ENCODE measurements at places on chromosomes 3 and 15.

DNA sequence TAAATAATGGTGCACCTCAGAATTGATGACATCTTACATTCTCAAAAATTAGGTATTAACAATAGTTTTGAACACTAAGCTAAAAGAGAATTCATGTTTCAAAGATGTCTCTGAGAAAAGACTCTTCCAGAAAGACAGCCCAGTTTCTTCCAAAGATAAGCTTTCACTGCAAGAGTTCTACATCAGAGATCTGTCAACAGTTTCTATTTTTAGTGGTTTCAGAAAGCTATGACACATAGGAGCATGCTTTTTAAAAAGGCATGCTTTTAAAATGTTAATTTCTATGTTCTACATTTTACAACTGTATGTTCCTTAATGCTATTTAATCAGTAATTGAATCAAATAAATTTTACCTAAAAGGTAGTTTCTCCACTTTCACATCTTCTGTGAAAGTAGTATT lies 88.2 kb downstream of the PLOD2 start:
- DNase-seq = no peak

DNA sequence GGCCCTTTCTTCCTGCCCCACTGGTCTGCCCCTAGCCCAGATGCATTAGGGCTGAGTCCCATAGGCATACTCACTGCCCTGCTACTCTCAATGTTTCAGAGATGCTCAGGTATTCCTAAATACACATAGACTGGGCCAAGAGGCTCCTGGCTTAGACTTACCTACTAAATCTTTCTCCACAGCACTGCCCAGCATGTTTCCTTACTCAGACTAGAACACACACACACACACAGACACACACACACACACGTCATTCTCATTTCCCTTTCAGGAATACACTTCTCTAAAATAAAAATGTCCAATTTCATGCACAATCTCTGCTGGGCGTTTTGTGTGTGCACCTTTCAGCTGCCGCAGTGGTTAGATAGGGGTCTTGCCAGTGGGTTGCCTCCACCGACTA lies 175.7 kb downstream of the FAM43A start:
- DNase-seq = no peak

DNA sequence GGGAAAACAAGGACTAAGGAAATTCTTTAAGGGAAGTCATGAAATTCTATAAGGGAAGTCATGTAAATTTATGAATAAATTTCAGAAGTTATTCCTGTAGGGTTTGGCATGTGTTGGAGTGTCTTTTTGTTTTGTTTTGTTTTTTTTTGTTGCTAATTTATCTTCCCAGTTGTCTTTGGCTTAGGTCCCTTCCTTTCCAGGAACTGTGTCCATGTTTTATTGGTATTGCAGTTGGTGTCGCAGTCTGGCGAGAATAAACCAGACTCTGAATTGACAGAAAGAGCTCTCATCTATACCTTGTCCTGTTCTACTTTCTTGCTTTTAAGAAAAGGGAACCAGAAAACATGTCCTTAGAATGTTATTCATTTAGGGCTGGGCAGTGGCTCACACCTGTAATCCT lies 57.6 kb downstream of the SGO1 start:
- no peak for DNase-seq

GRCh38 chr3:126497956-126498355 lies 19.6 kb downstream of the UROC1 start:
- no peak for DNase-seq

DNA sequence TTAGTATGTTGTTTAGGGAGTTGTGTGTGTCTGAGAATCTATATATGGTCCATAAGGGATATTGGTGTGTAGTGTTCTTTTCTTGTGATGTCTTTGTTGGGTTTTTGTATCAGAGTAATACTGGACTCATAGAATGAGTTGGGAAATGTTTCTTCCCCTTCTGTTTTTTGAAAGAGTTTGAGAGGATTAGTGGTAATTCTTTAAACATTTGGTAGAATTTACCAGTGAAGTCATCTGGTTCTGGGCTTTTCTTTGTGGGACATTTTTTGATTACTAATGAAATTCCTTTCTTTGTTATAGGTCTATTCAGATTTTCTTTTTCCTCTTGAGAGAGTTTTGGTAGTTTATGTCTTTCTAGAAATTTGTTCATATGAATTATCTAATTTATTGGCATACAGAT lies 16.9 kb downstream of the ACKR2 start:
- no peak for DNase-seq

GRCh38 chr15:80989518-80990478 lies at the start of gene MESD:
Gene MESD, minus strand, starts transcription at chr15:80989819. Its CDS starts 28 bp downstream, at chr15:80989791.
- DNase-seq = peak; percentile 98

GRCh38 chr3:128426128-128426921 lies 40.4 kb downstream of the DNAJB8 start:
- DNase-seq = peak; percentile 79

DNA sequence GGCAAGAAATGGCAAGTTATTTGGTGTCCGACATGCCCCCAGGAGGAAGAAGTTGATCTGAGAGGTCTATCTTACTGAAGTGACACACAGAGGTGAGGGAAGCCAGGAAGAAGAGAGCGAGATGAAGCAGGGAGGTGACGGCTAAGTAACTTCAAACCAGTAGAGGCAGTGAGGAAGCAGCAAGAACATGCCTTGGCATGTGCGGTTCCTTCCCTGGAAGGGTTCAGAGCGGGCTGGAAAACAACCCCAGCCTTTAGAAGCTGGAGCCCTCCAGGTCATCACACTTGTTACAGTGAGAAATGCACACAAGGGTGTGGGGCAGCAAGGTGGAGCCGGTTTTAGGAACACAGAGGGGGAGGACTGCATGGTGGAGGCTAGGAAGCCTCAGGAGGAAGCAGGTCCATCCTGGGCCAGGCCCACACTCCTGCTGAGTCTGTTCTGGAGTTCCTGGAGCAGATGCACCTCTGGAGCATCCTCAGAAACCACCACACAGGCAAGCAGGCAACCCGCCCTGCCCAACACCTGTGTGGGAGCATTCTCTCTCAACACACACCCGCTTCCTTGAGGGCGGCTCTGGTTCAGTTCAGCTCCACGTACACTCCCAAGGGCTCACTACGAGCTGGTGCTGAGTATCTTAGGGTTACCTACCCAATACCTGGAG lies 47.1 kb downstream of the POC1A start:
- DNase-seq = no peak

GRCh38 chr3:152376351-152377183 lies 107.8 kb downstream of the MBNL1 start:
- DNase-seq = no peak

GRCh38 chr3:59727902-59728586 lies 678.2 kb upstream of the CFAP20DC start:
- no peak for DNase-seq

DNA sequence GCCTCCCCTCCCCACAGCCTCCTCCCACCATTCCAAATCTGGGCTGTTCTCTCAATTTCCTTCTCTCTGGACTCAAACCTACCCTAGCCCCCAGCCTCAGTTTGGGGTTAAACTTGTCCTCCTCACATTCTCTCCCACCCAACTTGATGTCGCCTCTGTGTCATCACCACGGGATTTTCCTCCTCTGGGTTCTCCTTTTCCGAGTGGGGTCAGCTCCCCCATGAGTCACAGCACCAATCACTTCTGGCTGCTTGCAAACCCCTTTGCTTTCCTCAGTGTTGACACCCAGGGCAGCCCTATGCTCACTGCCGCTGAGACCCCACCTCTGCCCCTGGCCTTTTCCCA lies 451 bp downstream of the CCR5AS start:
- DNase-seq = no peak

DNA sequence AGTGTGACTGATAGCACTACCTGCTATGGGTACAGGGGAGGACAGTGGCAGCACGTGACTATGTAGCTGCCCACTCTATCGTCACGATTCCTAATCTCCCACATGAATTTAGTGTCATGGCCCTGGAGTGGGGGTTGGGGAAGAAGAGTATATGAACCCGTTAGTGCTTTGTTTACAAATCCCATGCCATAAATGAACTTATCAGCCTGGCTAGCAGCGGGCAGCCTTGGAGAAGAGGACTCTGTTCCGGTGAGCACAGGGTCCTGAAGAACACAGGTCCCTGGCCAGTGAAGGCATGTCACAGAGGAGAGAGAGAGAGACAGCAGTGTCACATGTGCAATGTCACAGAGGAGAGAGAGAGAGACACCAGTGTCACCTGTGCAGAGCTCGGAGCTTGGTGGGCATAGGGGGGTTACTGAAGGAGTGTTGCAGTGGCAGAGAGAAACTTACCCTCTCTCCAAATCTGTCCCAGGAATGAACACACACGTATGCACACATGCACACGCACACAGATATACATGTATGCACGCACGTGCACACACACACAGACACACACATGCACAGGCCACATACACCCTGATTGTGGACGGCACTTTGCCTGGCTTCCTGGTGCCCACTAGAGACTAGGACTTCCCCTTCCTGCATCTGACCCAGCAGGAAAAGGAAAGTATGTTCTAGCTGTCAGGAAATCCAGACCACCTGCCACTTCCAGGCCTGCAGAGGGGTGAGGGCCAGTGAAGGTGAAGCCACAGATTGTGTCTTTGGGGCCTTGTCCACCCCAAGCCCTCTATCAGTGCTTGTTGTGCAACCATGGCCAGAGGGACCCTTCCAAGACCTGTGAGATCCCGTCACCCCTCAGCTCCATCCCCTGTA lies 26.3 kb downstream of the ITGA11 start:
- no peak for DNase-seq

DNA sequence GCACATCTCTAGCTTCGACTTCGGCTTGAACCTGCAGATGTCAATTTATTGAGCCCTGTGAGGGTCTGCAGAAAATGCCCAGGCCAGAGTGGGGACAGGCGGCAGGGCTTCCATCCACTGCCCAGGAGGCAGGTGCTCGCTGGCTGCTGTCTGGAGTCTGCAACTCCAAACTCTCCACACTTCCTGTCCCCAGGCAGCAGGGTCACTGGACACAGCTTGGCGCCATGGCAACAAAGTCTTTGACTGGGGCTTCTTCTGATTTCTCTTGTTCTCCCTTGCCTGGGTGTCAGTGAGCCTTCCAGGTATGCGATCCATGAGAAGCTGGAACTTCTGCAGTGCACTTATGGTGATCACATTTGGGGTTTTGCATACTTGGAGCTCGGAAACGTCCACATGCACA lies 33.5 kb downstream of the SV2B start:
- no peak for DNase-seq

DNA sequence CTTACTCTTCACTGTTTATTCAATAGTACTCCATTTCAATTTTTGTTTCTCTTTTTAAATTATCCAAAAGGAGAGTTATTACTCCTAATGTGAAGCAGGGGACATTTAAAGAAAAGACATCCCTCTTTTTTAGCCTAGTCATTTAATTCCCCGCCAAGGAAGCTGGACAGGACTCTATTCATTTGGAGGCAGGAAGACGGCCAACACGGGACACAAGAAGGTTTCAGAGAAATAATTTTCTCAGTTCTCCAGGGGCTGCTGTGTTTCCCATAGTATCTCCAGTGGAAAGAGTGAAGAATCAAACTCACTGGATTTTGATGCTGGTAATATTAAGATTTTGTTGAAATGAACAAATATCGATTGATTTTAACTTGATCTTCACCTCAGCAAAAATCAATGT lies 833.7 kb downstream of the ROBO2 start:
- no peak for DNase-seq

DNA sequence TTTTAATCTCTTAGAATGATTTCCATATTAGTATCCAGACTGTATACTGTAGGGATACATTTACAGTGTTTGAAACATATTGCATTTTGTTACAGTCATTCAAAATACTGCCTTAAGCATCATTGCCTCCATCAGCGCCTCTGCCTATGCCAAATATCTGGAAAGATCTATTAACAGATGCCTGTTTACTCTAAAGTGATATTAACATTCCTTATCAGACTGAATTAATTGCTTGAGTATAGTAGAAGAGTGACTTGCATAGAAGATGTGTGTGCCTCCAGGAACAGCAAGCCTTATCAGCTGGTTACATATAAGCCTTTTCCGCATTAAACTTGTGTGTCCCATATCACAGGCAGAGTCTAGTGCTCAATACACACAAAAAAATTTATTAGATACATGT lies 379.1 kb downstream of the CADM2 start:
- no peak for DNase-seq

DNA sequence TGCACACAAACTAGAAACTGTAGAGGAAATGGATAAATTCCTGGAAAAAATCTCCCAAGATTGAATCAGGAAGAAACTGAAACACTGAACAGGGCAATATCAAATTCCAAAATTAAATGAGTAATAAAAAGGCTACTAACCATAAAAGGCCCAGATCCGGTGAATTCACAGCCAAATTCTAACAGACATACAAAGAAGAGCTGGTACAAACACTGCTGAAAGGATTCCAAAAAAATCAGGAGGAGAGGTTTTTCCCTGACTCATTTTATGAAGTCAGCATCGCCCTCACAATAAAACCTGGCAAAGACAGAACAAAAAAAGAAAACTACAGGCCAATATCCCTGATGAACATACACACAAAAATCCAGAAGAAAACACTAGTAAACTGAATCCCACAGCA lies 462.4 kb upstream of the THBS1 start:
- no peak for DNase-seq

DNA sequence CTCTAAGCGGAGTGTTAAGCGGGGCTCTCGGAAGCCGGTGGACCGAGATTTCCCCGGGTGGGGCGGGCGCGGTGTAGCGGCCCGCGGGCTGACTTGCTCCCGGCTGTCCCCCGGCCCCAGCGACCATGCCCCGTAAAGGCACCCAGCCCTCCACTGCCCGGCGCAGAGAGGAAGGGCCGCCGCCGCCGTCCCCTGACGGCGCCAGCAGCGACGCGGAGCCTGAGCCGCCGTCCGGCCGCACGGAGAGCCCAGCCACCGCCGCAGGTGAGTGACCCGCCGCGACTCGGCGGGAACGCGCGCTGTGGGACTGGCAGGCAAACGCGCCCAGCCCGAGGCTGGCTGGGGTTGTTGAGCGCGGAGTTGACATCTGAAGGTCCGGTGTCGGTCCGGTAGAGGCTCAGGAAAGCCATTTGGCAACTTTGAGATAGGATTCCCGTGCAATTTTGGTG lies 1.3 kb downstream of the SMC4 start:
- no peak for DNase-seq

DNA sequence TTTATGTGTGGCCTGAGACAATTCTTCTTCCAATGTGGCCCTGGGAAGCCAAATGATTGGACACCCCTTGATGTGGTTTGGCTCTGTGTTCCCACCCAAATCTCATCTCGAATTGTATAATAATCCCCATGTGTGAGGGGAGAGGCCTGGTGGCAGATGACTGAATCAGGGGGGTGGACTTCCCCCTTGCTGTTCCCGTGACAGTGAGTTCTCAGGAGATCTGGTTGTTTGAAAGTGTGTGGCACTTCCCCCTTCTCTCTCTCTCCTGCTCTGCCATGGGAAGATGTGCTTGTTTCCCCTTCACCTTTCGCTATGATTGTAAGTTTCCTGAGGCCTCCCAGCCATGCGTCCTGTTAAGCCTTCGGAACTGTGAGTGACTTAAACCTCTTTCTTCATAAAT lies 60.1 kb upstream of the PARL start:
- DNase-seq = no peak

GRCh38 chr3:66473692-66474091 lies 27.1 kb downstream of the LRIG1 start:
- DNase-seq = no peak

- no peak for DNase-seq
These were observed 212.8 kb upstream of the KBTBD8 start for GRCh38 chr3:66785191-66785909.

- peak; percentile 50 for DNase-seq
These were observed 94.5 kb upstream of the ADAMTSL3 start for GRCh38 chr15:83559310-83559966.

Measured in activated T-cell treated with anti-CD3 and anti-CD28 coated beads, Interleukin-2, amount 50 U/mL, for 48 hours (primary cell).